Stimulated activated CD8-positive, alpha-beta memory T cell treated with anti-CD3 and anti-CD28 coated beads, Interleukin-4, amount 100 ng/mL, for 4 hours (primary cell): ENCODE measurements at places on chromosomes 12 and 14.
A peak's percentile ranks its signal among the peaks of the same experiment; 100 is the strongest.

DNA sequence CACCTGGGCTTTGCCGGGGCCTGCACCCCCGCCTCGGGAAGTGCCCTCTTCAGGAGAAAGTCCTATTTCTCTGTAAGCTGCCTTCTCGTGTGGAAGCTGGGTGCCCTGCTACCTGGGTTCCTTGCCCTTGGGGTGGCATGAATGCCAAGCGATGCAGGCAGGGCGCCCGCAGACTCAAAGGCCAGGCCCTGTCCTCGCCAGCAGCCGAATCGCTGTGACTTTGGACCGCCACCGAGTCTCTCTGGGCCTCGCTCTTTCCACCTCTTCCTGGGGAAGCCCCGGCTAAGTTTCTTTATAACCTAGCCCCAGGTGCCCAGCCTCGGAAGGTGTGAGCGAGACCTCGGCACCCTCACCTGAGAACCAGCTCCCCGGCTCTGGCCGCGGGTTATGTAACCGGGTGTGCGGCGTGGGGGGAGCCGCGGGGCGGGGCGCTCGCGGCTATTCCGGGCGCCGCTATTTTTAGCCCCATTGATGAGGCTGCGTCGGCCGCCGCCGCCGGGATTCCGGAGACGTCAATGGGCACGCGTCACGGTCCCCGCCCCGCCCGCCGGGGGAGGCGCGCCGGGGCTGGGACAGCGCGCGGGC lies 14.6 kb upstream of the NR4A1 start:
- peak; percentile 81 for DNase-seq

DNA sequence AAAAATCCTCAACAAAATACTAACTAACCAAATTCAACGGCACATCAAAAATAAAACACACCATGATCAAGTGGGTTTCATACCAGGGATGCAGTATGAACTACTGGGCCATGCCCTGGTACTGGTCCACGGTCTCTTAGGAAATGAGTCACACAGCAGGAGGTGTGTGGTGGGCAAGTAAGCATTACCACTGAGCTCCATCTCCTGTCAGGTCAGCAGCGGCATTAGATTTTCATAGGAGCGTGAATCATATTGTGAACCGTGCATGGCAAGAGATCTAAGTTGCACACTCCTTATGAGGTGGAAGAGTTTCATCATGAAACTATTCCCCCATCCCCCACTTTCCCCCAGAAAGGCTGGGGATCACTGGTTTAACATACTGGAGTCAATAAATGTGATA lies 6.7 kb upstream of the LGR5 start:
- no peak for DNase-seq

- DNase-seq, result no peak
Measured at GRCh38 chr12:101750152-101750551, 10.9 kb upstream of the SYCP3 start.

- DNase-seq, result peak; percentile 35
Measured at GRCh38 chr12:47767216-47767724, 5.8 kb upstream of the SLC48A1 start.

GRCh38 chr12:66877925-66878324 lies 199.0 kb upstream of the GRIP1 start:
- DNase-seq, result no peak

GRCh38 chr12:67710582-67710981 lies 62.0 kb downstream of the DYRK2 start:
- DNase-seq, result no peak

DNA sequence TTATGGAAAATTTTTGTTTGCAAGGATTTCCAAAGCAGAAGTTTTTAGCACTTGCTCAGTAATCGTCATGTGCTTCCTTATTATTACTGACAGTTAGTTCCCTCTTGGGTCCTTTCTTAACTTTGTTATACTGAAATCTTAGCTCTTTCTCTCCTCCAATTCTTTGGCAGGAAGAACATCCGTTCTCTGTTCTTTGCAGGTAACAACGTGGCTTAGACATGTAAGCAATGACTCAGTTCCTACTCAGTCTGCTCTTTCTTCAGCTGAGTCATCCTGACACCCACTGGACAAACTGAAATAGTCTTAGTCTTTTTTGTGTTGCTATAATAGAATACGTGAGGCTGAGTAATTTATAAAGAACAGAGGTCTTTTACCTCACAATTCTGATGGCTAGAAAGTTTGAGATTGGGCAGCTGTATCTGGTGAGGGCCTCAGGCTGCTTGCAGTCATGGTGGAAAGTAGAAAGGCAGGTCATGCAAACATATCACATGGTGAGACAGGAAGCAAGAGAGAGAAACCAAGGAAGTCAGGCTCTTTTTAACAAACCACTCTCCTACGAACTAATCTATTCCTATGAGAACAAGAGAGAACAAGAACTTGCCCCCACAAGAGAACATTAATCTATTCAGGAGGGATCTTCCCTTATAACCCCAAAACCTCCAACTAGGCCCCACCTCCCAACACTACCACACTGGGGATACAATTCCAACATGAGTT lies 49.2 kb downstream of the TESPA1 start:
- peak; percentile 24 for DNase-seq

- no peak for DNase-seq
Measured at GRCh38 chr12:102421802-102422583, 58.4 kb downstream of the IGF1 start.

DNA sequence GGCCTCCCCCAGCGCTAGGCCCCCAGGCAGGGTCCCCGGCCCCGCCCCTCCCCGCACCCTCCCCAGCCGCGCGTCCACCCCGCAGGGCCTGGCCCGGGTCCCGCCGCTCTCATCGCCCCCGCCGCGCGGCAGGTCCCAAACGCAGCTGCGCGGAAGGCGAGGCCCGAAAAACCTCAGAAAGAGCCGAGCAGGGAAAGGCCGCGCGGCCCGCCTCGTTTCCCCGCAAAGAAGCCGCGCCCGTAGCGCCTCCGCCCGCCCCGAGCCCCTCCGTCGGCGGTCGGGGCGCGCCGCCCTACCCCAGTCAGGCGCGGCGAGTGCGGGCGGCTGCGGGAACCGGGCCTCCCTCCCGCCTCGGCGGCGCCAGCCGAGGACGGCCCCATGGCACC lies 324 bp downstream of the POLE start:
- no peak for DNase-seq

DNA sequence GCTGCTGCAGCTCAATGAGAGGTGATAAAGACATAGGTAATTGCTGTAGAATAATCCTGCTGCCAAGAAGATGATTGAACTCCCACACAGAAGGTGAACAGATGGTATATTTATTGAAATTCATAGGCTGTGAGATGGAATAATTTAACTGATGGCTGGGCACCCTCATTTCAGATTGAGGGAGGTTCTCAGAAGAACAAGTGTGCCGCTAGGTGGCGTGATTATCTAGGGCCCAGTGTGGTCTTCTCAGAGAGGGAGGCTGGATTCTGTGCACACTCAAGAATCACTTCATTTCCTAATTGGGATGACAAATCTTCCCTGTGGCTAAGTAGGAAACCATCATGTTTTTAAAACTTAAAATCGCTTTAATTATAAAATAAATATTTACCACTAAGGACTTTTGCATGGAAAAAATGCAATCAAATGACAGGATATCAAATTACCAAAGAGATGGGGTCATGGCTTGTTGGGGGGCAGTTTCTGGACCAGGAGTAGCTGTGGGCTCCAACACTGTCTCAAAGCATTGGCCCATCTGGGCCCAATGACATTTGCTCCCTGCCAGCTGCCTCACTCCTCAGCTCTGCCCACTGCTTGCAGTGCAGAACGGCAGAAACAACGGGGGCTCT lies 132.3 kb downstream of the SNAPC1 start:
- peak; percentile 16 for DNase-seq

DNA sequence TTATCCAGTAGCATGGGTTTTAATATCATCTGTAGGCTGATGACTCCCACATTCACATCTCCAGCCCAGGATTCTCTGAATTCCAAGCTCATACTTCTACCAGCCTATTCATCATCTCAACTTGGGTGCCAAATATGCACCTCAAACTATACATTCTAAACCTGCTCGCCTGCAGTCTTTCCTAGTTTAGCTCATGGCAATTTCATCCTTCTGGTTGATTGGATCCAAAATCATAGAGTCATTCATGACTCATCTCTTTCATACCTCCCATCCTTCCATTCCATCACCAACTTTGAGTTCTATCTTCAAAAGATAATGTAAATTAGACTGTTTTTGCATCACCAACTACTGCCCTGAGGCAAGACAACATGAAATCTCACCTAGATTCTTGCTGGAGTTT lies 99.7 kb upstream of the EGLN3 start:
- DNase-seq, result no peak

DNA sequence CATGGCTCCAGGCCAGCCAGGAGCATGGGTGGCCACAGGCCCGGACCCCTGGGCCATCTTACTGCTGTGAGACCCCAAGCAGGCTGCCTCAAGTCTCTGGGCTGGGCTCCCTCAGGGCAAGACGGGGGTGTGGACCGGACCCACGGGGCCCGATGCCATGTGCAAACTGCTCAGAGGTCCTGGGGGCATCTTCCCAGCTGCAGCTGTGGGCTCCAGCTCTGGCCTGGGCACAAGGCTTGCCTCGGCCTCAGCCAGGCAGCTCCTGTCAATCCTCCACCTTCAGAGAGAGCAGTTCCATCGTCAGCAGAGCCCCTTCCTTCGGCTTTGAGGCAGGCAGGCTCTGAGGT lies 12.4 kb upstream of the GPR132 start:
- no peak for DNase-seq

- no peak for DNase-seq
Measured at GRCh38 chr12:44711736-44712135, 164.4 kb downstream of the NELL2 start.

- no peak for DNase-seq
Measured at GRCh38 chr14:39614297-39614923, 182.2 kb upstream of the FBXO33 start.

- peak; percentile 24 for DNase-seq
Measured at GRCh38 chr14:72948481-72949138, 22.3 kb downstream of the DCAF4 start.

- DNase-seq, result no peak
Measured at GRCh38 chr12:130070126-130070611, 92.1 kb upstream of the FZD10 start.

DNA sequence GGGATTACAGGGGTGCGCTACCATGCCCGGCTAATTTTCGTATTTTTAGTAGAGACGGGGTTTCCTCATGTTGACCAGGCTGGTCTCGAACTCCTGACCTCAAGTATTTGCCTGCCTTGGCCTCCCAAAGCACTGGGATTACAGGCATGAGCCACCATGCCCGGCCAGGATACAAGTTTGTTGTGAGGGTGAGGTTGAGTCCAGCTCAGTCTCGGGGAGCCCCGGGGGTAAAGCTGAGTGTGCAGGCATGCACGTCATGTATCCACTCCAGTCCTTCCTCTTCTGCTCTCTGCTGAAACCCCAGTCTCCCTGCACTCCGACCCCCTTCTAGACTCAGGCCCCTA lies 369 bp downstream of the HPD start:
- DNase-seq, result no peak

DNA sequence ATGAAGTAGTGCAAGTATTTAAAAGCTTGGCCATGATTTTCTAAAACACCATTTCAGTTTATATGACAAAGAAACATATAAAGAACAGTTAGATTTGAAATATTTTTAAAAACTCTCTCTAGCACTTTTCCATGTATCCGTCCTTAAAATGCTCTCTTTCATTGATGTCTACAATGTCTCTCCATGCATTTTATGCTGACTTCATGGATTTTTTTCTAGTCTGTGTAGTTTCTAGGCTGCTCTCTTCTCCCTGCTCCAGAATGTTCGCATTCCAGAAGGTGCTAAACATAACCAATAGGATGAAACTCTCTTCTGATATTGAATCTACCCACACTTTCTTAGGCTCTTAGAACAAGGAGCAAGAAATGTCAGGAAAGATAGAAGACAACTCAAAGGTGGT lies 124.8 kb downstream of the PLCZ1 start:
- no peak for DNase-seq

GRCh38 chr14:100891051-100891450 lies 12.5 kb downstream of the RTL1 start:
- DNase-seq, result no peak

GRCh38 chr14:68133856-68134255 lies 314.3 kb downstream of the RAD51B start:
- DNase-seq, result no peak

- DNase-seq, result no peak
Measured at GRCh38 chr14:72652179-72652578, 241.7 kb downstream of the DPF3 start.

GRCh38 chr12:124827588-124828184 lies 36.0 kb downstream of the SCARB1 start:
- no peak for DNase-seq

GRCh38 chr12:121697093-121697698 lies 15.4 kb upstream of the TMEM120B start:
- no peak for DNase-seq

DNA sequence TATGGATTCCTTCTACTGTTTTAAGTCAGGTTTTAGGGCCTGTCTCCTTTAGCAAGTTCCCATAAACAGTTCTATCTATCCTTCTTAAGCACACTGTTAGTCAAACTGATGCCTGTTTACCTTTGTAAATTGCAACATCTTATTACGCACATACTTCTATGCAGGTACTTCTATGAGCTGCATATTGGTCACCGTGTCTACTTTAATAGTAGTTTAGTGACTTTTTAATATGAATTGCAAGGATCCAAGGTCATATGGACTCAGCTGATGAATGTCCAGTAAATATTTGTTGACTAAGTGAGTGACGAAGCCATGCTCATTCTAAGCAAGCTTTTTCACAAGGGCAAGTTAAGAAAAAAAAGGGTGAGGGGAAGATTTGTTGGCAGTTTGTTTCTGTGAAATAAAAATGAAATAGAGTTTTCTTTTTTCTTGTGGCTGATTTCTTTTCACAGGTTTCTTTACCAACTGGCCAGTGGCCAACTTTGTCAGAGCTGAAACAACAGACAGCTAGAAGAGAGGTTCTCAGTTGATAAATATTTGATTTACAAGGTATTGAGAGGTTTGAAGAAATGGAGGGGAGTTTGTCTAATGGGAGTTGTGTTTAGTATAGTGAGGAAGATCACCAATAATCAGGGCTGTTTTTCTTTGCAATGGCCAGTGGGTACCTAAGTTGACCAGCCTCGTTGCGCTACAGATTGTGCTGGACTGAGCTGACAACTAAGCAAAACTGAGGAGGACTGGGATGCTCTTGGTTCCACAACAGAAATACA lies 141.1 kb downstream of the SLC15A5 start:
- DNase-seq, result no peak

DNA sequence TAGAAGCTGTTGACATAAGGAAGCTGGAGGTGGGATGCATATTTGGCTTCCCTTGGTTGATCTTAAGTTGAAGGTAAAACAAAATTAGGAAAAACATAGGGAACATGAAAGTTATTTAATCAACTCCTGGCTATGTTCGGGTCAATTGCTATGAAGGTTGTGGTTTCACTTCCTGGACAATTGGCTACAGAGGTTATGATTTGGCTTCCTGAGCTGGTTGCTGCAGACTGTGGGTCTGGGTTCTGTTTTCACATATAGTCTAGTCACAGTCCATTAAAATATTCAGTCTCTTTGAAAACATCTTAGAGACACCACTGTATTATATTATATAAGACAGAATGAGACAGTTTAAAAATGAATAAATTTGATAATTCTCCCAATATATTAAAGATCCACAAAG lies 895.2 kb upstream of the USP15 start:
- DNase-seq, result no peak

GRCh38 chr14:78399316-78399889 lies 229.2 kb downstream of the NRXN3 start:
- no peak for DNase-seq

GRCh38 chr12:64219145-64219544 lies 3.0 kb downstream of the KICS2 start:
- no peak for DNase-seq

GRCh38 chr12:21502164-21502496 lies 541 bp downstream of the GOLT1B start:
- peak; percentile 3 for DNase-seq

GRCh38 chr14:86372402-86372801 lies 842.5 kb downstream of the FLRT2 start:
- no peak for DNase-seq

GRCh38 chr12:46657453-46658411 lies 168.1 kb downstream of the SLC38A4 start:
- DNase-seq, result no peak

- DNase-seq, result no peak
Measured at GRCh38 chr14:63524537-63525155, 18.5 kb downstream of the PPP2R5E start.
